ENCODE measurements at places on chromosomes 6 and 20.

GRCh38 chr6:43944908-43945767 is 175.1 kb downstream of the VEGFA start:
- DNase-seq, result no peak

DNA sequence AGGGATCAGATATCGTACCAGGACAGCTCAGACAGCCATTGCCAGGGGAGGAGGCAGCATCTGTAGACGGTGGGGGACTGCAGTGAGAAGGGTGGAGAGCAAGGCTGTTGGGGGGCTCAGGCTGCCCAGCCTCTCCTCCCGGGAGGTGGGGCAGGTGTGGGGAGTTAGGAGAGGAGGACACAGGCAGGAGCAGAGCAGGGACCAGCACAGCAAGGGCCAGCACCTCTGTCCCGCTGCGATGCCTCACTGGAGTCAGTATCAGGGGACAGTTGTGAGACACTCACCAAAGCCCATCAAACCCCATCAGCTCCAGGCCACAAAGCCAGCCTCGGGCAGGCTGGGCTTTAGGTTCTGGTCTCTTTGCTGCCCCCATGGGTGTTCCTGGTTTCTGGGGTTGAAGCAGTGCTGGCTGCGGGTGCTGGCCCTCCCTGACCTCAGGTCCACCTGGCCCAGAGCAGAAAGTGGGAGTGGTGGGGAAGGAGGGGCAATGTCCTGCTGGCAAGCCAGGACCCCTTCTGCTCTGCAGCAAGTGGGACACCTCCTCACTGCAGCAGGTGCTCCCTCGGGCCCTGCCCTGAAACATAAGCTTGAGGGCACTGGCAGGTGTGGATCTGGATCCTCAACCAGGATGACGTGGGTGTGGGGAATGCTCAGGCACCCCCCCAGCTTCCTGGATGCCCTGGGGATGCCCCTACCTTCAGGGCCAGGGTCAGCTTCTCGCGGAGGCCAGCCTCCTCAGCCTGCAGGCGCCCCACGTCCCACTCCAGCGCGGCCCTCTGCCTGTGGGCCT is 83.4 kb downstream of the GINS1 start:
- no peak for DNase-seq

GRCh38 chr20:531608-532007 is 12.0 kb downstream of the CSNK2A1 start:
- no peak for DNase-seq

DNA sequence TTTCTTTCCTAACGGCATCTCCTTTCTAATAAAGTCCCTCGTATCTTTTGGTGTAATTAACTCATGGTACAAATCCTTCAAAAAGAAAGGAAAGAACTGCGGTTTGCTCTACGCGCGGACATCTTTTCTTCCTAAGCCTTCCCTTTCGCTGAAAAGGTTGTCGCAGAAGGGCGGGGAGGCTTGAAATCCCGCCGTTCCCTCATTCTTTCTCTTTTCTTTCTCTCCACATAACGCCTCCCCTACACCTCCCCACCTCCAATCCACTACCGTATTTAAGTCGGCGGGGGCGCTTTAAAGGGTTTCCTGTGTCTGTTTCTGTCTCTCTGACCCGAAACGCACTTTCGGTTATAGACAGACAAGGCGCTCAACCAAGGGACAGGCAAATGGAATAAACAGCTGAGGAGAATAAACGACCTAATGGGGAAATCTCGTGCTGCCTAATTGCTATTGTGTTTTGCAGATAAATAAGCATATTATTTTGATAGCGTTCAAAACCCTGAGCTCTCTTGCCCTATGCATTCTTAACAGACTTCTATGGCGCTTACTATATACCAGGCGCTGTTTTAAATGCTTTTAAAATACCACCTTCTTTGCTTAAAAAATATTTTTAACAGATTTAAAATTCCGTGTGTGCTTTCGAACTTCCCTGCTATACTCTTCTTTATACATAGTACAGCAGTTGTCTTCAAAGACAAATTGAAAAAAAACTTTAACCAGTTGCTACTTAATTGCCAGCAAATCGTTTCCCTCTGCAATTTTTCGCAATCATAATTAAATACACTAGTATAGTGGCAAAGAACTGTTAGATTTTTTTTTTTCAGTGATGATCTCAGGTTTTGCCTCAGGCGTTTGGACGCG is 2.5 kb upstream of the HEY2 start:
- no peak for DNase-seq

DNA sequence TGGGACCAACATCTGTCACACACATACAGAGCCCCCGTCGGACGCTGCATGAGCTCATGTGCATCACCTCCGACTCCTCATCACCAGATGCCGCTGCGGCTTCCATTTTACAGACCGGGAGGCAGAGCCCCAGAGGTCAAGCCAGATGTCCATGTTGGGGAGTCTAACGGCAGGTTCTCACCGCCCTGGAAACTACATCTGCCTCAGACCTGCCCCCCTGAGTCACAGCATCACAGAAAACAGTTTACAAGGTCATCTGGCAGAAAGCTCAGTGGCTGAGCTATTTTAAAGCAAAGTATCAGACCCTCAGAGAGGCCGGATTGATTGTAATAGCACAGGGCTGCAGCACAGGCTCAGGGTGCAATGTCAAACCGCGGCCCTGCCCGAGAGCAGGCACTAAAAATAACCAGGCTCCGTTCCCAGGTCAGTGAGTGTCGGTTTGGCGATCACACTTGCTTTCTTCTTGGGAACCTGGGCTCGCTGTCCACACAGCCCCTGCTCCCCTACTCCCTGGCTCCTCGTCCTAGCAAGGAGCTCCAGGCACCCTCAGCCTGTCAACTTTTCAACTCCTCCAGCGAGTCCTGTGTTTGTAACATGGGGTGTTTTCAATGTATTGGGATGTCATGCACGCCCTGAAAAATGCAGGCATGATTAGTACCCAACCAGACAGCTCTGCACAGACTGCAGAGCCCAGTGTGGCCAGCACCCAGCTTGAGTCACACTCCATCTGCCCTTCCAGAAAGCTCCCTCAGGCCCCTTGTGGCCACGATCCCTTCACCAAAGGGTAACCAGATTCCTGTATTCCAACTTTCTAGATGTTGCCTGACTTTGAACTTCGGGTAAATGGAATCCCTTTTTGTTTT is 264.5 kb downstream of the CDH4 start:
- DNase-seq, result no peak

GRCh38 chr20:49393803-49394202 is 88.7 kb downstream of the KCNB1 start:
- no peak for DNase-seq

DNA sequence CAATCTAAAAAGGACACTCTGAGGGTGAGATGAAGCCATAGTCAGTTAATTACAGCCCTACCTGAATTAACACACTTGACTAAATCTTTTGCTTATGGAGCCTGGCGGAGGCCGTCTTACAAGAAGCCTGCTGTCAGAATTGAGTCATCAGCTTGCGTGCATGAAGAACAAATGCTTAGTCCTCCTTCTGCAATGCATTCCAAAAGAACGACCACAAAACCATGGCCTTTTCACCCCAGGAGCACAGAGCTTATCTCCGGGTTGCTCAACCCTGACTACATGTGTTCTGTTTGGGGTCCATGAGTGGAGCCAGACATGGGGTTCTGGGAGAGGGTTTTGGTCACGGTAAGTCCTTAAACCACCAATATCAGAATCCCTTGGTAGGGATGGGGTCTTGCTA is 318.1 kb downstream of the CLIC5 start:
- DNase-seq, result no peak

- no peak for DNase-seq
Measured at GRCh38 chr6:43276577-43277305, 21.3 kb upstream of the SLC22A7 start.

DNA sequence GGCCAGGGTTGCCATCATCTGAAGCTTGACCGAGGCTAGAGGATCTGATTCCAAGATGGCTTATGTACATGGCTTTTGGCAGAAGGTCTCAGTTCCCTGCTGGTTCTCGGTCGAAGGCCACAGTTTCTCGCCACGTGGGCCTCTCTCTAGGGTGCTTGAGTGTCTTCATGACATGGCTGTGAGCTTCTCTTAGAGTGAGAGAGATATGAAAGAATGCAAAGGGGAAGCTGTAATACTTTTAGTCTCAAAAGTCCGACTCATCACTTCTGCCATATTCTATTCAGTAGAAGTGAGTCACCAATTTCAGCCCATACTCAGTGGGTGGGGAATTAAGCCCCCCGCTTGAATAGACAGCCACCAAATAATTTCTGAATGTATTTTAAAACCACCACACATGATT is 94.2 kb downstream of the UTRN start:
- no peak for DNase-seq

- no peak for DNase-seq
Measured at GRCh38 chr6:18753076-18753475, 365.9 kb downstream of the RNF144B start.

DNA sequence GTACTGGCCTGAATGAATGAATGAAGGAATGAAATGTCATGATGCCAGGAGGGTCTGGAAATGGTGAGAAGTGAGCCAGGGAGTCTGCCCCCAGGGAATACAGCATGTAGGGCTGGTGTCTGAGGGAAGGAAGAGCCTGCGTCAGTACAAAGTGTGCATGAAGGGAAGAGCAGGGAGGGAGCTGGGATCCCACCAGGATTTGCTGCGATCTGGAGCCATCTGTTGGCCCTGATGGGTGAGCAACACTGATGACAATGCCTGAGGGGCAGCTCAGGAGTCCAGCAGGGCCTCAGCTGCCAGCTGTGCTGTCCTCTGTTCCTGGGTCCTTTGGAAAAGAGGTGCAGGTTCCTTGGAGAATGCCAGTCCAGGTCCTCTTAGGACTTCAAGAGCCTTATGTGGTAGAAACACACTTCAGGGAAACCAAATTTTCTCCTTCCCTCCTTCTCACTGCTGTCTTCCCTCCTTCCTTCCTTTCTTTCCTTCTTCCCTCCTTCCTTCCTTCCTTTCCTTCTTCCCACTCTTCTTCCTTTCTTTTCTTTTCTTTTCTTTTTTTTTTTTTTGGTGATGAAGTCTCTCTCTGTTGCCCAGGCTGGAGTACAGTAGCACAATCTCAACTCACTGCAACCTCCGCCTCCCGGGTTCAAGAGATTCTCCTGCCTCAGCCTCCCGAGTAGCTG is 11.5 kb downstream of the BPI start:
- no peak for DNase-seq

GRCh38 chr6:144410059-144410458 is 124.9 kb downstream of the UTRN start:
- no peak for DNase-seq

- no peak for DNase-seq
Measured at GRCh38 chr6:39051399-39052122, 3.0 kb downstream of the GLP1R start.

- peak; percentile 13 for DNase-seq
Measured at GRCh38 chr6:37029249-37029971, 24.0 kb downstream of the FGD2 start.

DNA sequence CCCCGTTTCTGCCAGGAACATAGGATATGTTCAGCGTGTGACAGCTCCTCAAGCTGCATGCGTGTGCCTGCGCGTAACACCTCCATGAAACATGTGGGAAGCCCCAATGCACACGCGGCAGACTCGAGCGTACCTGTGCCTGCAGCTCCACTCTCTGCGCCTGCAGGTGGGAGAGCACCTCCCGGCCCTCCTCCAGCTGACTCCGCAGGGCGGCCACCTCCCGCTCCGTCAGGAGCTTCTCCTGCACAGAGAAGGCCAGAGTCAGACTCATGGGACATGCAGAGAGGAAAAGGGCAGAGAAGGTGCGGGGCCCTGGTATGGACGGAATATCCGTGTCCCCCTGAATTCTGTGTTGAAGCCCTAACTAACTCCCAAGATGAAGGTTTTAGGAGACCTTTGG is 22.4 kb downstream of the BFSP1 start:
- no peak for DNase-seq

DNA sequence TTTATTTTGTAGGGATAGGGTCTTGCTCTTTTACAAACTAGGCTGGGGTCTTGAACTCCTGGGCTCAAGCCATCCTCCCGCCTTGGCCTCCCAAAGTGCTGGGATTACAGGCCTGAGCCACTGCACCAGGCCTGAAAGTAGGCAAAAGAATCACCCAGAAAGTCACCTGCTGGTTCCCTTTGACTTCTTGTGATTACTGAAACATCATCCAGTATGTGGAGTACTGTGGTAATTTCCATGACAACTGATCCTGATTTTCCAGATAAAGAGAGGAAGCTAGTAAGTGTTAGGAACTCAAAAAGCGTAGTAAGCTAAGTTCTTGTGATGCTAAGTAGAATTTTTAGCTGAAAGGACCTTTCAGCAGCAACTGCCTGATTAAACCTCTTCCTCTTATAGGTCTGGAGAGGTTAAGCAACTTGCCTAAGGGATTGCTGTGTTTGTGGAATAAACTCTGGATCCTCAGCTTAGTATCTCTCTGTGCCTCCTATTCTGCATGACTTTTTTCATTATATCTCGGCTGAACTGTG is 16.8 kb downstream of the RALY start:
- no peak for DNase-seq

GRCh38 chr20:64244870-64245603 is 10.5 kb upstream of the PCMTD2 start:
- no peak for DNase-seq

DNA sequence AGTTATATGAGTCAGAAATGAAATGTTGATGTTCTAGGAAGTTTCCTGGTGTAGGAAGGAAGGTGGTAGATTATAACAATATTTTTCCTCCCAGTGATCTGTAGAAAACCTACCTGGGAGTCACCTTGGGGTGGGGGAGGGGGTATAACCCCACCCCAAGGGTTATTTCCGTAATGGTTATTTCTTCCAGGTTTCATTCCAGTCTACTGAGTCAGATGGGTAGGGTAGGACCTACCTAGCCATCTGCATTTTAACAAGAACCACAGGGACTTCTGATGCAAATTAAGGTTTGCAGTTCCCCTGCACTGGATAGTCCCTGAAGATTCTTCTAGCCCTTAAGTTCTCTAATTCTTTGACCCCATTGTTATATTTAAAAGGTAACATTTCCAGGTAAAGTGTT is 88.9 kb downstream of the ARMC2 start:
- no peak for DNase-seq

GRCh38 chr6:156658186-156658965 is 118.8 kb upstream of the ARID1B start:
- no peak for DNase-seq

GRCh38 chr6:11339380-11339779 is 106.9 kb upstream of the NEDD9 start:
- no peak for DNase-seq

GRCh38 chr6:1790684-1791083 is 181.0 kb downstream of the FOXC1 start:
- DNase-seq, result no peak

GRCh38 chr6:110628330-110628729 is 151.9 kb upstream of the SLC22A16 start:
- DNase-seq, result no peak

All from NCI-H187 (cell line).